ENCODE measurements at places on chromosomes 6 and 20.

DNA sequence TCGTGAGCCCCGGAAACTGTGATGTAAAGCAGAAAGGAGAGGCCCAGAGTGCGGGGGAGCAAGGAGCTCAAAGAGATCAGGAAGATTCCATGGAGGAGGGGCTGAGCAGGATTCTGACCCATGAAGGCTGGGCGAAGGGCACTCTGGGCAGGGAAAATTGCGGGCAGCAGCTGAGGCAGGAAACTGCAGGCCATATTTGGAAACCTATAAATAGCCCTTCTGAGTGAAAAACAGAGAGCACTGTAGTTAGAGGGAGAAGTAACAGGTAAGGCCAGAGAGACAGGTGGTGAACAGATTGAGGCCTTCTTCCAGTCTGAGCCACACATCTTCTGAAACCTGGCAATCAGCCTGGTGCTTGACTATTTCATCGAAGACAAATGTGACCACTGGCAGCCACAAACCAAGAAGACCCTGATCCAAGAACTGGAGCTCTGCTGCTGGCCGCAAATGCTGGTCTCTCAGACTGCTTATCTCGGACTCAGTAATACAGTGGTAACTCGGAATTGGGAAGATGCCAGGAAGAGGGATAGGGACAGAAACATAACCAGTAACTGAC lies 14.1 kb upstream of the BEND3 start:
- peak; percentile 77 for DNase-seq

DNA sequence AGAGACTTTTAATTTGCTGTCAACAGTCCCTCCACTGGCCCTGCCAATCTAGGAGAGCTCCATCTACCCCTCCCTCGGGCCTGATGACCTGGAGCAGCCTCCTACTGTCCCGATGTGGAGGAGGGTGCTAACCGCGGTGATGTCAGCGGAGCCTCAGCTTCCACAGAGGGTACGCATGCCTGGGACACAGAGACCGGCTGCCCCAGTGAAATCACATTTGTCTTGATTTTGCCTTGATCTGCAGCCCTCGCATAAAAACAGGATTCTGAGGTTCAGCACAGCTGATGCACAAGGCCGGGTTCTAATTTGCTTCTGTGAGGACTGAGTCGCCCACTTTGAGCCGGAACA lies 77.6 kb downstream of the STK35 start:
- DNase-seq, result no peak

DNA sequence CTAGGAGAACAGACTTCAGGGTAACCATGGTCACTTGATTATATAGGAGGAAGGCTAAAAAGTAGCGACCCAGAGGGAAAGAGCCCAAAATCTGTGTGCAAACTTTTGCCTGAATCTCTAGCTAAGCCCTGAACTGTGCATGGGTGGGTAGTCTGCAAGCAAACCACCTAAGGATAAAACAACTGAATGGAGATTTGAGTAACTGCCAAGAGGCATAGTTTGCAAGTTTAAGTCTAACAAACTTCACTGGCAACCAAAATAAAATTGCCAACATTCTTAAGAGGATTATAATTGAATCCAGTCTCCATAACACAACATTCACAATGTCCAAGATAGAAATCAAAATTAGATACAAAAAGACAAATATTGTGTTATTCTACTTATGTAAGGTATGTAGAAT lies 192.0 kb upstream of the PLN start:
- no peak for DNase-seq

GRCh38 chr20:920311-920710 lies 4.2 kb upstream of the ANGPT4 start:
- no peak for DNase-seq

DNA sequence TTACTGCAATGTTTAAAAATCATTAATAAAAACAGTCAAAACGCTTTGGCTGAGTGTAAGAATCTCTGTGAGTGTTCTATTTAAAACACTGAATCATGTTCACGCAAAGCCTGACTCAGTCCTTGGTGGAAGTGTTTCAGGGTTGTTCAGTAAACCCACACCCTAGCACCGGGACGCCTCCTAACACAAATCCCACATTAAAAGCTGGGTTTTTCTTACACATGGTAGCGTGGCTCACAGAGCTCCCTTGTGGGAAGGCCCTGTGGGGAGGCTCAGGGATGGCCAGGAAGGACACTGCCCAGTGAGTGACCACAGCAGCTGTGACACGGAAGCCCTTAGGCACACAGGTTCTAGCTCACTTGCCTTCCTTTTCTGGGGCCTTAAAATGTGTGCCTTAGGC lies 80.2 kb downstream of the GMPR start:
- DNase-seq, result peak; percentile 59

- no peak for DNase-seq
These were observed 329.6 kb downstream of the TAF4 start for GRCh38 chr20:61736001-61736635.

DNA sequence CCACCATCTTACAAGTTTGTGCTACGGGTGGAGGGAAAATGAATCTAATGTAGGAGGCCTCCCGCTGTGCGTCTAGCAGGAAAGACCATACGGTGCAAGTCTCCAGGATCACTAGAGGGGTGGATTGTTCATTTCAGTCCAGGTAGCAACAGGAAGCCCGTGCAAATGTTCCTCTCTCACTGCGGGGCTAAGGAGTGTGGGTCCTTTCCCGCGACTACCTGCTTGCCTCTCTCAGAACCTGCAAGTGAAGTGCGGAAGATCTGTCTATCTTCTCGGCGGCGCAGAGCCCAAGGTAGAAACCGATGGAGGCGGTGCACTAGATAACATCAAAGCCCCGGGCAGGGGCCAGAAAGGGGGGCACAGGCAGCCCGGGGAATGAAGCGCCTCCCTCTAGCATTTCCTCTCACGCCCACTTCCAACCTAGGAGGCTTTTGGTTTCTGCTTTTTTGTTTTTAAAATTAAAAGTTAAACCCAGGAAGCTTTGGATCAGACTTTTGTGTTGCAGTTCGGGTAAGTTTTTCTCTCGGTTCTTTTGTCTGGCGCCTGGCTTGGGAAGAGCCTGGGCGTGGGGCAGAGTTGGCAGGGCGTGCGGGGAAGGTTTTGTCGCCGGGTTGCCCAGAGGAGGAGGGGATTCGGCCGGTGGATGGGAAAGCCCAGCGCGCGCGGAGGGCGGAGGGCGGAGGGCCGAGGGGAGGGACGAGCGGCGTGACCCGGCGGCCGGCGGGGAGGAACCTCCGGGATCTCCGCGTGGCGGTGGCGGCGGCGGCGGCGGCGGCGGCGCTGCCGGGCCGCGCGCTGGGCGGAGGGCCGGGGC lies 3.5 kb upstream of the HIVEP1 start:
- peak; percentile 73 for DNase-seq

- DNase-seq, result no peak
These were observed 80.9 kb downstream of the SESN1 start for GRCh38 chr6:109013656-109014305.

GRCh38 chr6:168493976-168494375 lies 53.0 kb downstream of the SMOC2 start:
- no peak for DNase-seq

DNA sequence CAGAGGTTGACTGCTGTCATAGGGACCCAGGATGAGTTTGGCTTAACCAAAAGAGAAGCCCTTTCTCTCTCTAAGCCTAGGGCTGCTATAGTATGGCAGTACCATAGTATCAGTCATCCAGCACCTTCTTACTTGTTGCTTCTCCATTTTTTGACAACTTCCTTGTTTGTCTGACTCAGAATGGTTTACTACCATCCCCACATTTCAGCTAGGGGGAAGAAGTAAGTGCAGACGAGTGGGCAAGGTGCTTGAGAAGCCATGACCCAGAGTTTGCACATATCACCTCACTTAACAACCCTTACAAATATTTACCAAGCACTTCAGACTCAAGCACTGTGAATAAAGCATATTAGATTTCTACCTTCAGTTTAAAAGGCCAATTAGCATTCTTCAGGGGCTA lies 289.9 kb upstream of the TSHZ2 start:
- DNase-seq, result no peak

GRCh38 chr20:20012541-20012940 lies 4.6 kb upstream of the NAA20 start:
- no peak for DNase-seq

DNA sequence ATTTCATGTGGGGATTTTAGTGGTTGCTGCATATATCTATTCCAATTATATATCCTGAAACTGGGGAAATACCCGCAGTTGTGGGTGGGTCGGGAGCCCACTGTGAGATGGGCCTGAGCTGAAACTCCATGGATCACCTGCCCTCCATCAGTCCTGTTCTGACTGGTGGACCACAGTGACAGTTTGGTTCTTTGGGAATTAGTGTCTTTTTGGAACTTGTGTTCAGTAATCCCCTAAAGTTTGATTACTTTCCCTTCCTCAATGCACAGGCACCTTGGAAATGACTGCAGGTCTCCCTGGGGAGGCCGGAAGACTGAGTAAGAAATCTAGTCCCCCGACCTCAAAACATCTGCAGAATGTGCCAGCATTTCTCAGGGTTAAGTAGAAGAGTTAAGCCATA lies 11.3 kb downstream of the STK35 start:
- no peak for DNase-seq

DNA sequence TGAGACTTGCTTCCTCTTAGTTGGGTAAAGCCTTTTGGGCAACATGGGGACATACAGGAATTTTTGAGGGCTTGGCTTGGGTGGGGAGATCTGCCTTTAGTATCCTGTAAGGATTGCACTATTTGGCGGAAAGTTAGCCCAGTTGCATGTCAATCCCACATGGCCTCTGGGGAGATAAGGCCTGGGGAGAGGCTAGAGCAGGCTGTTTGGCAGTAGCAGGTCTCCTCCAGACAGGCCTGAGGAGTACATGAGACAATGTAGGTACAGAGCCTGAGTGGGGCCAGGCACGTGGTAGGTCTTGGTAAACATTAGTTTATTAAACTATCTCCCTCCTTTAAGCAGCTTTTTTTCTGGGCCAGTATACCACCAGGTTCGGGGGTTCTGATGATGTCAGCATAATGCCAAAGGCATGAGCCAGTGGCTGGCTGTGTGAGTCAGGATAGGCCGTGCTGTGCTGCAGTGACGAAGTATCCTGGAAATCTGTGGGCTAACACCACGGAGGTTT lies 147.9 kb downstream of the VEGFA start:
- DNase-seq, result no peak

DNA sequence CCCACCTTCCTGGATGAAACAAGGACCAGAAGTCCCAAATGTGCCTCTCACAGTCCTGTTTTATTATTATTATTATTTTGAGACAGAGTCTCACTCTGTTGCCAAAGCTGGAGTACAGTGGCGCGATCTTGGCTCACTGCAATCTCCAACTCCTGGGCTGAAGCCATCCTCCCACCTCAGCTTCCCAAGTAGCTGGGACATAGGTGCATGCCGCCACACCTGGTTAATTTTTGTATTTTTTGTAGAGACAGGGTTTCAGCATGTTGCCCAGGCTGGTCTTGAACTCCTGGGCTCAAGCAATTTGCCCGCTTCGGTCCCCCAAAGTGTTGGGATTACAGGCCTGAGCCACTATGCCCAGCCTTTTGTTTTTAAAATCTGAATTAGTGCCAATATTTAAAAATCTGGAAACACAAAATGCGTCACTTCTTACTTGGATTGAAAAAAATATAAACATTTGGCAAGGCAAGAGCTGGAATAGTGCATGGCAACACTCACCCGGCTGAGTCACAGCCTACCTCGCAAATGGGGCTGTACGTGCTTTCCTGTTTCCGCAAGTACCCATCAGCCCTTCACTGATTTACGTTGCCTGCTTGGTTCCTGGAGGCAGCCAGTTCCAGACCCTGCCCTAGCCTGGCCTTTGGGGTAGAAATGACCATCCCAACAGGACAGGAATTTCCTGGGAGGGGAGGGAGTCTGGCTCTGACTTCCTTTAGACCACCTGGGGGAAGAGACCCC lies 6.3 kb downstream of the SDCBP2 start:
- DNase-seq, result no peak

DNA sequence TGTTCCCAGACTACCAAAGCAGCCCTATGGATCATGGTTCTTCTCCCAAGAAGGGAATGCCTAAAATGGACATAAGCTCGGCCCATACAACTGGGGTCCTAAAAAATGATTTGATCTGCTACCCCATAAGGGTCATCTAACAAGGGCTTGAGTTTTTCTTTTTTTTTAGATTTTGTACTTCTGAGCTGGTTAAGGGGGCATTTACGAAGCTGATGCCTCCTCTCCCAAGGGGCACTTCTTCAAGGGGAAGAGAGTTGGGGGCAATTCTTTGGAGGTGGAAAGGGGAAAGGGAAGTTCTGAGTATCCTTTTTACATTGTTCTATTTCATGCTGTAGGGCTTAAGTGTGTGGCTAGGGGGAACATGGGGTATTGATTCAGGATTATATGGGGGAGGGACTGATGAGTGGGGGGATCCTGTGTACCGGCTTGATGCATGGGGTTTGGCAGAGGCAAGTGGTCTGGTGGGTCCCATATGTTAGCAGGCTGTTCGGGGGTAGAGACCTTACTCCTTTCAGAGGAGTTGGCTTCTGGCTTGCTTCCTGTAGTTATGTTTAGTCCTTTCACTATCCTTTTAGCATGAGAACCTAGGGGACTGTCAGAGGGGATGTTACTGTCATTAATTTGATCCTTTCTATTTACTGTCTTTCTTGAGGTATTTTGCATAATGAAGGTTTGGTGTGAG lies 8.1 kb upstream of the ZNFX1 start:
- no peak for DNase-seq

- no peak for DNase-seq
These were observed 265.5 kb downstream of the KHDC1L start for GRCh38 chr6:72959821-72960220.

GRCh38 chr6:140058863-140059262 lies 684.4 kb upstream of the CITED2 start:
- DNase-seq, result no peak

DNA sequence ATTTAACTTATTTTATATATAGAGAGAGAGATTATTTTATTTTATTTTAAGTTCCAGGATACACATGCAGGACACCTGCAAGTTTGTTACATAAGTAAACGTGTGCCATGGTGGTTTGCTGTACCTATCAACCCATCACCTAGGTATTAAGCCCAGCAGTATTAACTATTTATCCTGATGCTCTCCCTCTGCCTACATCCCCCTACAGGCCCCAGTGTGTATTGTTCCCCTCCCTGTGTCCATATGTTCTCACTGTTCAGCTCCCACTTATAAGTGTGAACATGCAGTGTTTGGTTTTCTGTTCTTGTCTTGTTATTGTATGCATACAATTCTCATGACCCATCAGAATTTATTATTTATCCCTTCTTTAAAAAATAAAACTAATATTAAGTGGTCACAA lies 34.6 kb downstream of the FKBP1C start:
- no peak for DNase-seq

DNA sequence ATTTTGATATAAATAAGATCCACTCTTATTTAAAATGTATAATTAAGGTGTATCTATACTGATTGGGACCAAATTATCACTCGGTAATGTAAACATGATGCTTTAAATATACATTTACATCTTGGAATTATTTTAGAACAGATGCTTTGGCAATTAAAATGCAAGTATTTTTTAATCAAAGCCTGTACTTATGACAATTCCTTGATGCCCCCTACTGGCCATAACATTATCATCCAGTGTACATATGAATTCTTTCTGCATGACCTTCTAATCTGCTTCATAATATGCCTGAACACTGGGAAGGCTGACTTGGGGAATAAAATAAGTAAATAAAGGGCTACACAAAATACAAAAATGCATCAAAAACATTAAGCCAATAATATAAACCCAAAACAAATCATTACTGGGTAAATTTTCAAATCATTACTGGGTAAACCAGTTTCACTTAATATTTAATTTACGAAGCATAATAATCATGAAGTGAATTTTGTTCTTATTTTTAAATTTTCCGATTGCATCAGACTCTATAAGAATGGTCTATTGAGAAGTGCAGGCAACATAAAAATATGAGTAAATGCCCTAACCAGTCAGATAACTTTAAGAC lies 65.1 kb downstream of the CGA start:
- DNase-seq, result no peak

- no peak for DNase-seq
These were observed 540.7 kb upstream of the BTBD3 start for GRCh38 chr20:11376998-11377397.

All from dorsolateral prefrontal cortex (tissue), 122 donors.